ENCODE measurements at places on chromosomes 2 and 18.

GRCh38 chr2:74512744-74513604, 1.3 kb upstream of the TLX2 start:
- no peak for DNase-seq

DNA sequence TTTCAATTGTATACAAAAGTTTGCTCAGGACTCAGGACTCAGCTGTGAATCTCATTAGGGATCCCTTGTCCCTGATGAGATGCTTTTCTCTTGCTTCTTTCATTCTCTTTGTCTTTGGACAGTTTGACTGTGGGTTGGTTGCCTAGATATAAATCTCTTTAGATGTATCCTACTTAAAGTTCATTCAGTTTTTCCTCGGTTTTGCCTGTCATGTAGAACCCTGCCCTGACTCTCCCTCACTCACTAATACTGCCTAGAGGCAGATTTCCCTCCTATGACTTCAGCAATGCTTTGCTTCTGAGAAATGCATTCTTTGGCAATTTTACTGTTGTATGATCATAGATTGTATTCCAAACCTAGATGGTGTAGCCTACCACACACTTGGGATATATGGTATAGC, 421.4 kb upstream of the TCF4 start:
- DNase-seq, result no peak

DNA sequence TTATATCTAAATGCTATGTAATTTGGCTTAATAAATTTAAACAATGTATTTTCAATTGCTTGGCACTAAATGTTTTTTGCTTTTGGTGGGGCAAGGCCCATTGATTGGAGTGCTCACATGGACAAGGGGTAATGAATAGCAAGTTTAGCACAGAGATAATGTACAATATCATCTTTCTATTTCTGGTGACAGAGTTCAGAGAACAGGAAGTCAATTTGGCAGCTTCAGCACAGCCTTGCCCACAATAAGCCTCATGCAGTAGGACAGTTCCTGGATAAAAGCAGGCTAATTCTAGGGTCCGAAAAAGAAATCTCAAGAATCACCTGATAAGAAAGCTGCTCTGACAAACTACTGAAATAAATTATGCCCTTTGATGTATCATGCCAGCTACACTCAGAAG, 443.9 kb upstream of the FSHR start:
- DNase-seq, result no peak

DNA sequence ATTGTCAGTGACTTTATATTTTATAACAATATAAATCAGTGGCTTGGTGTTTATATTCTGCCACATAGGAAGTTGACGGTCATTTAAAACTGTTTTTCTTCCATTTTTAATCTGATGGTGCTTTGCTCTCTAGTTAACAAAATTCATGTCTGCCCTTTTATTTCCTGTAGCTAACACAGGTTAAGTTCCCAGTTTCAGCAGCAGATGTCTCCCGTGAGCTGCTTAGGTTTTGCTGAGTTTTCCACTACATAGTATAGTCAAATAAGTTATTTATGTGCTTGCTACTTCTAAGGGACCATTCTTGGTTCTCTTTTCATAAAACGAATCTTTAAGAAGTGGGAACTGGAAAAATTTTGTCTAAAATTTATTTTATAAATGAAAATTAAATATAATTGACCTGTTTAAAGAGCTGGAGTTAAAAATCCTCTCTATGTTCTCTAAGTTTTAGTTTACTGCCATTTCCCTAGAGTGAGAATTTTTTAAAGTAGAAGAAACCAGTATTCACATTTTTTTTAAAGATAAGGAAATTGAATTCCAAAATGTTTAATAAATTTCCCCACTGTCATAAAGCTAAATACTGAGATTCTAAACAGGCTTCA, 20.6 kb downstream of the HTR2B start:
- peak; percentile 26 for DNase-seq

GRCh38 chr2:26710743-26711456, 18.4 kb downstream of the KCNK3 start:
- no peak for DNase-seq

DNA sequence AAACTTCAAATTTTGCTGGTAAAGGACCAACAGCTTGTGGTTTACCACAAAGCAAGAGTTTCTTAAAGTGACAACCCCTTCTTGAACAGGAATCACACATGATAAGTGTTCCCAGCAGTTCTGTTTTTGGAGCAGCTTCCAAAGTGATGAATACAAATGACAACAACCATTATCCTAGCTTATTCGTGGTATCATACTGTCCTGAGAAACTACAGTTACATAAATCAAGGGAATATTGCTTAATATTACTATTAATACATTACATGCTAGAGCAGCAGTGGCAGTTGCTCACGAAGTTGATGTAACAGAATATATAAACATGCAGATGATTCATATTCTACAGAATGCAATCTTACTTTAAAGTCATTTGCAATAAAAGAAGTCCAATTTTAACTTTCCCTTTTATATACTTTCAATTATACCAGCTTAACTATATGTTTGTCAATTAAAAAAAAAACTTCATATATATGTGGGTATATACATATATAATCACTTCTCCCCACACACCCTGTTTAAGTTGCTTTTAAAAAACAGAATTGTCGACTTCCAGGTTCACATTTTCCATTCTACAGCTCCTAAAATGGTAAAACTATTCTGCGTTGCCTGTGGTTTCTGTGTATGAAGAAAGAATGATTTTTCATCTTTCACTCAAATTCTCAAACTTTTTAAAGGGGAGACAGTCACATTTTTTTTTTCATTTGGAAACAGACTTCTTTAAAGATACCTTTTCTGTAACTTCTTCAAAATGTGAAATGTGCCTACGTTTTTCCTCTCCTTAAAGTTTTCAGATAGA, 713.6 kb downstream of the TDRD15 start:
- no peak for DNase-seq

DNA sequence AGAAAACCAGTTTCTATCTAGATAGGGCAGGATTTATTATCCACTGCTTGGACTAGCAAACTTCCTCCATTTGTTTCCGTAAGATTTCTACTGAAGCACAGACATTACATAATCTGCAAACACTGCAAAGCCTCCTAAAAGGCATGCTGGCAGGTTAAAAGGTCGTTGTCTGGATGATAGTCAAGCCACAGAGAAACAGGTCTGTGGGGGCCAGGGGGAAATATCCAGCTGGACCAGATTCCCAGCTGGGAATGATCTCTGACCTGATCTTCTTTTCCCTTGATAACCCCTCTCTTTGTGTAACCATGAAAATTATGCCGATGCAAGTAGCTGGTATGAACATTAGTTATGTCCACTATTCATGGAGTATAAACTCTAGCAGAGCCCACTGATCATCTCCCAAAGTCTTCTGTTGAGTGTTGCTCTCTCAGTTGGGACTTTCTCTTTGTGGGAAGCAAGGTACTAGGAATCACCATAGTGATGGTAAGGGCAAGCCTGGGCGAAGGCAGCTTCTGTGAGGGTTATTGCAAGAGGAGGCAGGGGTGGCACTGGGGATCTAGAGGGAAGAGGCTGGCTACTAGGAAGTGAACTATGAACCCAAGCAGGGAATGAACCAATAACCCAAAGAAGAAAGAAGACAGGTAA, 61.3 kb downstream of the GDF7 start:
- no peak for DNase-seq

GRCh38 chr2:124147552-124147951, 122.5 kb downstream of the CNTNAP5 start:
- no peak for DNase-seq

DNA sequence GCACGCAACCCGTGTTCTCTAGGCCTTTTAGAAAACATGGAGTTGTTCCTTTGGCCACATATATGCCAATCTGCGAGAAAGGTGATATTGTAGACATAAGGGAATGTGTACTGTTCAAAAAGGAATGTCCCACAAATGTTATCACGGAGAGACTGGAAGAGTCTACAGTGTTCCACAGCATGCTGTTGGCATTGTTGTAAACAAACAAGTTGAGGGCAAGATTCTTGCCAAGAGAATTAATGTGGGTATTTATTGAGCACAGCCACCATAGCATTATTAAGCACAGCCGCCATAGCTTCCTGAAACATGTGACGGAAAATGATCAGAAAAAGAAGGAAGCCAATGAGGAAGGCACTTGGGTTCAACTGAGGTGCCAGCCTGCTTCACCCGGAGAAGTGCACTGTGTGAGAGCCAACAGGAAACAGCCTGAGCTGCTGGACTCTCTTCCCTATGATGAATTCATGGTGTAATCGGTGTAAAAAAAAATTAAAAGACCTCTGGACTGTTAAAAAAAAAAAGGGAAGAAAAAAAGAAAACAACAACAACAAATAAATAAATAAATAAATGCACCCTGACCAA, 29.0 kb upstream of the REL start:
- DNase-seq, result no peak

GRCh38 chr2:184312970-184313369, 285.4 kb upstream of the ZNF804A start:
- DNase-seq, result no peak

DNA sequence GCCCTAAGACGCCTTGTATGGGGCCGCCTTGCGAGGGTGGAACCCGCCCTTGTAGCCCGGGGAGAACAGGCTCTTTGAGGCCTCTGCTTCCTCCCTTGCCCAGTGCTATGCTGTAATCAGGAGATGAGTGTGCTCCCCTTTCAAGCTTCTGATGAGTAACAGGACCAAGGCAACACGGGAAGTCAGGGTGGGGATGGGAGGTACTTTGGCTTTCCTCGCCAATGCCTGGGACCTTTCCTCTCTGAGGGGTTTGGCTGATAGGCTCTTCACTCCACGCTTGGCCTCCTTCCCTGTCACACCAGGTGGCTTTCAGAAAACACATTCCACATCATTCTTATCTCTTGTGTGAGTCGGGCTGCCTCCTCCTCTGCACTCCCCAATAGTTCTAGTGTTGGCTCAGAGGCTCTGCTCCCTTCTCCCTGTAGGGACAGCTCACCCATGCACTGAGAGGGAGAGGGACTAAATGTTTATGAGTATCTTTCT, 223.7 kb upstream of the TRIB2 start:
- peak; percentile 33 for DNase-seq

DNA sequence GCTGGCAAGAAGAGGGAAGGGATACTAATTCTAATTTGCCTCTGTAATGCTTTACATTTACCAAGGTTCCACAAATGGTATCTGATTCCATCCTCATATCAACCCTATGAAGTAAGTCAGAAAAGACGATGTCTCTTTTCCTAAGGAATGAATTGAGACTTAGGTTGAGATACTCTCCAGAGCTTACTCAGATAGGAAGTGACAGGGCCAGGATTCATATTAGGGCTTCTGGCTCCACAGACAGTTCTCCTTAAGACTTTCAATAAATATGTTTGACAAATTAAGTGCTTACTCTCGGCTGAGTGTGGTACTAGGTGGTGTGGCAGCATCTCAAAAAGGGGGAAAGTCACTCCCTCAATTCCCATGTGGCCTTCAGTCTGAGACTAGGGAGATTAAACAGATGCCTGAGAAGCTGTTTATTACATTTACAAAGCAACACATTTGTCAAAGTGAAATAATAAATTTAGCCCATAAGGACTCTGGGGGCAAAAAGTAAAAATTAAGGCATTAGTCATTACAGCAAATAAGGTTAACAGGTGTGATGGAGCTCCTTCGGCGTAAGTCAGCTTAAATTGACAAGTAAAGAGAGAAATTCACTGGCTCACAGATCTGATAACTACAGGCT, 14.2 kb downstream of the CDK15 start:
- DNase-seq, result no peak

DNA sequence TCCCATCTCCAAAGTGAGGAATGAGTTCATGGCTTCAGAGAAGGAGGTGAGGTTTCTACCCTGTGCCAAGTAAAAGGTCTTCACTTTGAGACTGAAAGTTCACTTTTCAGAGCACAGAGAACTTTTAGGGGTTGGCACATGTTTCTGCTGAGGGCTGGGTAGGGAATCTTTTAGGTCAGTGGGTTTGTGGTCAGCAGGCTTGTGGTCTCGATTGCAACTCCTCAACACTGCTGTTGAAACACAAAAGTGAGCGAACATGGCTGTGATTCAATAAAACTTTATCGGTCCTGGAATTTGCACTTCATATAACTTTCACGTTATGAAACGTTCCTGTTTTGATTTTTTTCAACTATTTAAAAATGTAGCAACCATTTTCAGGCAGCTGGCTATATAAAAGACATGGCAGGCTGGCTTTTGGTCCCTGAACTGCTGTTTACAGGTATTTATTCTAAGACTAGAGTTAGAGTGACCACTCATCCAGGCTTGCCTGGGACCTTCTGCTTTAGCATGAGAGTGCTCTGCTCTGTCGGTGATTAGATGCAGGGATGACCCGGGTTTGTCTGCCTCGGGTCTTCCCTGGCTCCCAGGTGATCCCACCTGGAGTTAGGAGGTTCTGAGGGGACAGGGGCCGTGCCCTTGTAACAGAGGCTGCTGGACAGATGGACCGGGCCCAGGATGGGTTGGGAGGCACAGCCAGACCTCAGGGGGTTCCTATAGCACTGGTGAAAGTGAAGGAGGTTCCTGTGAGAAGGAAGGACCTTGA, 62.7 kb upstream of the TAF1B start:
- DNase-seq, result no peak

DNA sequence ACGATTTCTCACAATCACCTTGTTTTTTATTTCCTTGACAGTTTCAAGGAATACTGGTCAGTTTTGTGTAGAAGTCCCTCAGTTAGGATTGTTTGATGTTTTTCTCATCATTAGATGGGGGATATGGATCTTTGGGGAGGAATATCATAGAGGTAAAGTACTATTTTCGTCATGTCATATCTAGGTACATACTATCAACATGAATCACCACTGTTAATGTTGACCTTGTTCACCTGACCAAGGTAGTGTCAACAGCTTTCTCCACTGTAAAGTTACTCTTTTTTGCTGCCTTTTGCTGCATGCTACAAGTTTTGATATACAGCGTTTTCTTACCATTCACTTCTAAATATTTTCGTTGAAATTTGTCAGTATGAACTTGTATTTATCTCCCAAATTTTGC, 32.7 kb downstream of the NLRC4 start:
- DNase-seq, result no peak

GRCh38 chr2:48345176-48345575, 184.8 kb upstream of the STON1 start:
- no peak for DNase-seq

- no peak for DNase-seq
Observed at GRCh38 chr2:14535156-14535555, 97.4 kb upstream of the LRATD1 start.

DNA sequence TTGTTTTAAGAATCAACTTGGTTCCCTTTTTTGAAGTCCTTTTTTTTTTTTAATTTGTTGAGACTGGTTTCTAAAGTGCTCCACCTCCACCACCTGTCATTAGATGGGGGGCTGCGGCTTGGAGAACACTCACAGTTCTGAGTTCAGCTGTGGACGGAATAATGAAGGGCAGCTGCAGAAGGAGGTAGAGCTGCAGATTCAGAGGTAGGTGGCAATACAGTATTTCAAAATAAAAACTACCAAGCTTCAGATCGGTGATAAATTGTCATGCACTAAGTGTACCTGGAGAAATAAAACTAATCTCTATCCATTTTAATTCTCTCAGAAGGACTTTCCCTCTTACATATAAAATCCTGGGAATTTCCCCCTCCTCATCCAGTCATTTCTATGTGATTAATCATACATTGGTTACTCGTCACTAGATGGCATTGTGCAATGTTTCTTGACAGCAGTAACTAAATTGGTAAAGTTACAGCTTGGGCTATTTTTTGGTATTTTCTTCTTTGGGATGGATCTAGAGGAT, 81.1 kb upstream of the SLC39A10 start:
- no peak for DNase-seq

Measured in stimulated activated CD4-positive, alpha-beta T cell treated with anti-CD3 and anti-CD28 coated beads, Interleukin-2, amount 100 ng/mL, for 4 hours (primary cell).